ENCODE measurements at places on chromosomes 13 and 19. TPM values are rescaled to one million over a fixed set of nuclear protein-coding genes. Genes with fewer than 3 reads are reported as not detected.

GRCh38 chr13:52428295-52428694 lies 22.1 kb downstream of the VPS36 start:
- H3K27me3 ChIP-seq: no peaks in the 10 kb centered on the region
- H3K4me3 ChIP-seq: no peak overlapping the region
- peaks cover 4% of the 10 kb centered on the region for H3K4me1 ChIP-seq

DNA sequence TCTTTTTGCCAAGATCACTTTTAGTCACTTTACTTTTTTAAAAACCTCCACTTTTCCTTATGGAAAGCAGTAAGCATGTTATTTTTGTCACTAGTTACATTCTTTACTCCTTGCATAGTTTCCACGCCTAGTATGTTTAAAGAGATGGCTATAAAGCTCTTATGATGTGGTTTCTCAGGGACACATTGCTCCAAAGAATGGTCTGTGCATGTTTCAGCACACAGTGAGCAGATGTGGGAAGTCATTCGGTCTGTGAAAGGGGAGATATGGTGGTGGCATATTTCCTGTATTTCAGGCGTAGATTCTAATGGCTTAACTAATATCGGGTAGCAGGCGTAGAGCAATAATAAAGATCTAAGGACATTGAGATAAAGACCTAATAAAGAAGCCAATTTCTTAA lies 180.7 kb downstream of the SLITRK6 start:
- no peaks in the 10 kb centered on the region for H3K36me3 ChIP-seq
- H3K4me3 ChIP-seq: no peak overlapping the region
- H3K4me1 ChIP-seq: no peaks in the 10 kb centered on the region

The LNX2 gene
- 49.2 TPM for total RNA-seq

DNA sequence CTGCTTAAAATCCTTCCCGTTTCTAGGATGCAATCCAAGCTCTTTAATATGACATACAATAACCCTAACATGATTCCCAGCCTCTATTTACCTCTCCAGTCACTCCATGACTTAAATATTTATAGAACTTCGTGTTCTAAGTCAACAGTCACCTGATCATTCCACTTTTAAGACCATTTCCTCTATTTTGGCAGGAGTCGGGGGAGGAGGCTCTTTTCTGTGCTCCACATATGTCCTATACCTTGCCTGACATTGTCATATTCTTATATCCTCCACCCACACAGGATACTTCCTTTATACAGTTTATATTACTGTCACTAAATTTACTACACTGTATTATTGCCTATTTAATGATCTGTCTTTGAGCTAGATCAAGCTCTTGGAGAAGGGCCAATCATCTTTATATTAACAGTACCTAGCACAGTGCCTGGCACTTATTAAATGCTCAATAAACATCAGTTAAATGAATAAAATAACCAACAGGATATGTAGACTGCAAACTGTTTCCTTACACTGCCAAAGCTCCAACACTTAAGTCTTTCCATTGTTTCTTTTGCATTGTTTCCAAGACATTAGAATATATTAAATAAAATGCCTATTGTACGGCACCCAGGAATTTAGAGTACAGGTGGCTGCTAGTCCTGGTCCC lies 2.7 kb downstream of the ARGLU1 start:
- H3K36me3 ChIP-seq: no peaks in the 10 kb centered on the region
- H3K27me3 ChIP-seq: no peaks in the 10 kb centered on the region
- no peak for DNase-seq
- H3K4me3 ChIP-seq: no peak overlapping the region

The EID2B gene
- 2.8 TPM for total RNA-seq

DNA sequence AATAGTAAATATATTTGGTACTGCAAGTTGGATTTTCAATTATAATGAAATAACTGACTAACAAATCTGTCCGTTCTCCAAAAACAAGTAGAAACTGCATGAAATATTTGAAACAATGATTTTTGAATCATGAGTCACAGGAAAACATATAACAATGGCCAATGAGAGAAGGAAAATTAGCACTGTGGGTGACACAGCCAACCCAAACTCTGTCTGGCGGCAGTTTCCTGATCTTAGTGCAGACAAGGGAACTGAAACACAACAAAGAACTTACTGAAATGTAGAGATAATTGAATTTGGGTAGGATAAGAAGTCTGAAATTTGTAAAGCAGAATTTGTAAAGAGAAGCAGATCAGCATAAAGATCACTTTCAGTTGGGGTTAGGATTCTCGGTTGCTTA lies 2743.3 kb upstream of the PCDH20 start:
- H3K36me3 ChIP-seq: no peaks in the 10 kb centered on the region
- no peaks in the 10 kb centered on the region for H3K4me1 ChIP-seq
- H3K4me3 ChIP-seq: no peak overlapping the region
- no peak overlapping the region for H3K27ac ChIP-seq
- H3K27me3 ChIP-seq: no peaks in the 10 kb centered on the region
- no peak for DNase-seq

The ZNF90 gene
- total RNA-seq: 25.1 TPM
